ENCODE measurements at places on chromosomes 3 and 15.

DNA sequence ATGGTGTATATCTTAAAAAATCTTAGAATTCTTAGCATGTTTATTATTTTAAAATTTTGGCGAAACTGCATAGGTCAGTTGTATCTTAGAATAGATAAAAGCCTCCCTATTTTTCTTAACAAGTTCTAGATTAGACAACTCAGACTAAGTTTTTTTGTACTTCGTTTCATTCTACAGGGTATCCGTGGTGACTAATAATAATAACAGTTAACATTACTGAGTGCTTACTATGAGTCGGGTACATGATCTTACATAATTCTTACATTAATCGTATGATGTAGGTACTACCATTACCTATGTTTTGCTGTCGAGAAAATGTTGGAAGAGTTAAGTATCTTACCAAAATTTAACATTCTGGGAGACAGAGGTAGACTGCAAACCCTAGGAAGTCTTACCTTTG is 60.7 kb downstream of the UBE2E2 start:
- no peak for DNase-seq

DNA sequence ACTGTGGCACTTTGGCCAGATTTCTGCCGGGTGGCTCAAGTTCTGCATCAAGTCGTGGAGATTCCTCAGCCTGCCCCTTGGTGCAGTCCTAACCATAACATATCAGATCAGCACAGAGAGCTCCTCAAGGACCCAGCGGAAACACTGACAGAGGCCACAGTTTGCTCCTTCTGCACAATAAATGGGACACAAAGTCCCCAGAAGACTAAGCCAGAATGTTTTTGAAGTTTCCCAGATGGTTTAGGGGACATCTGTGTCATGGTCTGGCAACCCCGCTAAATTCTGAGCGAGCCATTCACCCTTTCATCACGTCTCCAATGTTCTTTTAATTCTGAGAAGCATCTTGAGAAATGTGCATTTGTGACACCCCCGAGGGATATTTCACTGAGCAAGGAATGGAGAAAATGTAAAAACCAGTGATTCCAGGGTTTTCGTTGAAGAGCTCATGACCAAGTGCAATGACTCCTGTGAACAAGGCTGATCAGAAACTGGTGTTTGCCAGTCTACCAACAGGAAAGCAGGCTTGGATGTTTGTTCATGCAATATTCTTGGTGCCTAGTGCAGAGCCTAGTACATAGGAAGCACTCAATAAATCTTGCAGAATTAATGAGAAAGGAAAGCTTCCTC is 64.8 kb upstream of the LMCD1 start:
- no peak for DNase-seq

GRCh38 chr3:188697127-188697526 is 474.6 kb upstream of the TPRG1 start:
- DNase-seq = no peak

DNA sequence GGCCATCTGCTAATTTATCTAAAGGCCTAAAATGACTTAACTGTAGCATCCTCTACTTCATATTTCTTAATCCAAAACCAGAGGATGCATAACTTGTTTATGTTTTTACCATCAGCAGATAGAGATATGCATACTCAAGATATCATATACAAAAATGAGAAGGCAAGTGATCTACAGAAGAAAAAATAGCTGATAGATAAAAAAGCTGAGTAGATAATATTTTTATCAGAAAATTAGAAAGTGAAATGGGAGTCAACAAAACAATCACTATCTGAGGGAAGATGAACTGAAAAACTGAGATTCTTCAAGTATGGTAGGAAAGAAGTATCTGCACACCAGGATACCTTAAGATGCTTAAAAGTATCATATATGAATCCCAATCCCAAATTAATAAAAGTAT is 25.4 kb downstream of the DYNC1LI1 start:
- DNase-seq = no peak

DNA sequence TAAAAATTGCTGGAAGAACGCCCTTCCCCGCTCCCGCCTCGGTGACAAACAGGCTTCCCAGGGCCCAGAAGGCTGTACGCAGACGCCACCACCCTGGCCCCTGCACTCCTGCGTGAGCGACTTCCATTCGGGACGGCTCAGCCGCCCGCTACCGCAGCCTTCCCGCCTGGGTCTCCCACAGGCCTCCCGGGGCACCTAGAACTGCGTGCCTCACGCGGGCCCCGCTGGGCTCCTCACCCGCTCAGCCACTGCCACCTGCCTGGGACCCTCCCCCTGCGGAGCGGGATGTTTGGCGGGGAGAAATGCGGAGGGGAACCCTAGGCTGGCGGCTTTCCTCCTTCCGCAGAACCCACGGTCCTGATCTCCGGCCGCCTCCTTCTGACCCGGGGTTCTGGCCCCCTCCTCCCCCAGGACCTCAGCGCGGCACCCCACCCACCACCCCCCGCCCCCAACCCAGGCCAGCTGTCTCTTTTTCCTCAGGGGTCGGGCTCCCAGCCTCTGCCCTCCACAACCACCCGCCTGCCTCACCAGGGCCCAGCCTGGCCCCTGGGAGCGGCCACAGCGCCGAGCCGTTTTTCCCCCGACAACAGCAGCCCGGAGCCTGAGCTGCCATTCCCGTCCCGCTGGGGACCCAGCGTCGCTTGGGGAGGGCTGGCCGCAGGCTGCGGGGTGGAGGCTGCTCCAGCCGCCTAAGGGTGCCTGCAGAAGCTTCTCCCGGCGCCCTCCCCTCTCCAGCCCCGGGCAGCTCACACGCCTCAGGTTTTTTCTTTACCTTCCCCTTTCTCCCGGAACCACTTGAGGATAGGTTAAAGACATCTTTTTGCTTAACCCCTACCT is 27.6 kb upstream of the RAB7A start:
- DNase-seq = peak; percentile 26

DNA sequence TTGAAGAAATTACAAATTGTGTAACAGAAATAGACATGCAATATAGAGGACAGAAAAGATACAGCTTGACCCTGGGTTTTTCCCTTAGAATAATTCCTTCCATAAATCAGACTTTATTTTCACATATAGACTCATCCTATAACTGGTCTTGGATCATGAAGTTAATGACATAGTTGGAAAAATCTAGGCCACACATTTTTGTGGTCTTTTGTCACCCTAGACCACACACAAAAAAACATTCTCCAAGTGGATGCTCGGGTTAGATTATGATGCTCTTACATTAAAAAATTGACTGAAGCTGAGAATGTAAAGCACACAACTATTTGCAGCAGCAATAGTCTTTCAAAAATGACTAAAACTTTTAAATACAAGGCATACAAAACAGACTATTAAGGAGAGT is 7.5 kb upstream of the PLA2G4D start:
- DNase-seq = no peak

GRCh38 chr3:113374078-113374477 is 67.2 kb downstream of the CFAP44 start:
- no peak for DNase-seq

DNA sequence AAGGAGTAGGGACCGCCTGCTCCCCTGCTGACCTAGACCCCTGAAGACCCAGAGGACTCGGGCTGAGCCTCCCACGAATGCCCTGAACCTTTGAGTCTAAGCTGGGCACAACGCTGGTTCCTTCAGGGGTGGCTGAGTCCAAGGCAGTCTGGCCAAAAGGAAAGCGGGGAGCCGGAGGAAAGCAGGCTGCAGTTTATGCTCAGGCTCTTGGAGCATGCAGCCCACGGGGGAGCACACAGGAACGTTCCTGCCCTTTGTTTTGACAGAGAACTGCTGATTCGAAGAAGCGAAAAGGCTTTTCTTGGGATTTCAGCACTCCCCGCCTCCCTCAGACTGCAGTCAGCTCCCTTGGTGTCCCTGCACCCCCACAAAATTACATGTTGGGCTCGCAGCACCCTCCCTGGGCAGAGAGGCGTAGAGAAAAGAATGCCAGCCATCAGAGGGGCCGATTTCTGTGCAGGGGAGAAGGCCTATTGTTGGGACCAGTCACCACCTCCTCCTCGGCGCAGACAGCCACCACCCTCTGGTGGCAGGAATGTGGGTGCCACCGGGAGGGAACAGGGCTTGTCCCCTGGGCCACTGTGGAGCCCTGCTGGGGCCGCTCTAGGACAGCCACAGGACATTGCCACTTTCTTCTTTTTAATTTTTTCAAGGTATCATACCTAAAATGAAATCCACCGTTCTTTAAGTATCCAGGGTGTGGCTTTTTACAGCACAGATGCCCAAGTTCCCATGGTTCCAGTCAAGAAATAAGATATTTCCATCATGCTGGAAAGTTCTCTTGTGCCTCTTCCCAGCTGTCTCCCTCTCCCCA is 72.2 kb downstream of the SMAD6 start:
- peak; percentile 87 for DNase-seq

DNA sequence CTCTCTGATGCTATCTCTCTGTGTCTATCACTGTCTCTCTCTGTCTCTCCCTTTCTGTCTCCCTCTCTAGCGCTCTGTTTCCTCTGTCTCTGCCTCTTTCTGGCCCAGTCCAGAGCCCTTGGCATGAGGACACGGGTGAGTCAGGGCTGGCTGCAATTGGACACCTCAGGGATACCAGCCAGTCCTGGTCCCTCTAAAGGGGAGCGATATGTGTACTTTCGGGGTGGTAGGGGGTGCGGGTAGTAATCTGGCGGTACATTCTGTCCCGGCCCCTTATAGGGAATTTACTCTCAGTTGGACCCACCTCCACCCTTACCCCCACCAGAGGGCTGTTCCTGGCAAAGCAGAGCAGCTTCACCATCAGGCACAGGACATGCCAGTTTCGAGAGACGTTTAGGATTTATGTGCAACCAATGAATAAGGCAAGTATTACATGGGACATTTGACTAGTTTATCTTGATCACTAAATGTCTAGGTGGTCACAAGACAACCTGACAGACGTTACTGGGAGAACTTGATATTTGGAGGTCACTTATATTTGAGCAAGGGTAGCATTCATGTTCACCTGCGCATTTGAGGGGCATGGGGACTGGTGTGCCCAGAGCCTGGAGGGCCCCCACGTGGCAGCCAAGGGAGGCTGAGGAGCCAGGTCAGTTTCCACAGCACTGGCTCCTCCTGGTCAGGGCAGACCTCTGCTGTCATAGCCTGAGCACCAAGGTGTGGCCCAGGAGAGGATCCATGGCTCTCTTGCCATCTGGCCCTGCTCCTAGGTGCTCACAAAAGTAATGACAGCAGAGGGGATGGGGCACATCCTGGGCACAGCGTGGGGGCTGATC is 256.1 kb downstream of the PLCL2 start:
- peak; percentile 61 for DNase-seq

DNA sequence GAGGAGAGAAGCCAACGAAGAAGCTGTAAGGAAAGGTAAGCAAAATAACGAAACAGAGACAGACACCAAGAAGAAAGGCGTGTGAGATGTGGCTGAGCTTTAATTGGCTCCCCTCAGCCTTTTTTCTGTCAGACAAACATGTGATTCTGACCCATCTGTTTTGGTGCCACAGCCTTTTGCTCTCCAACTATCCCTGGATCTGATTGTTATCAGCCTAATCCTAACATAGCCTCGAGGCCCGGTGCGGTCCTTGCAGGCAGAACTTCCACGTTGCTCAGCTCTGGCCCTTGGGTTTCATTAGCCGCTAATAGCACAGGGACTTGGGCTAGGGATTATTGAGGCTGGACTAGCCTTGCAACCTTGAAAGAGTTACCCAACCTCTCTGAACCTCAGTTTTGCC is 57.9 kb upstream of the CACNA2D3 start:
- no peak for DNase-seq

- no peak for DNase-seq
These were observed 22.5 kb upstream of the ROPN1 start for GRCh38 chr3:124014366-124014942.
